ENCODE measurements at places on chromosomes 1 and 21. TPM values are rescaled to one million over a fixed set of nuclear protein-coding genes. Genes with fewer than 3 reads are reported as not detected.

SLC2A5 gene
- total RNA-seq = 0.15 TPM

GRCh38 chr1:107975851-107976250 is 10.9 kb upstream of the VAV3 start:
- DNase-seq = no peak

EVA1B gene
- total RNA-seq = 170 TPM

DNA sequence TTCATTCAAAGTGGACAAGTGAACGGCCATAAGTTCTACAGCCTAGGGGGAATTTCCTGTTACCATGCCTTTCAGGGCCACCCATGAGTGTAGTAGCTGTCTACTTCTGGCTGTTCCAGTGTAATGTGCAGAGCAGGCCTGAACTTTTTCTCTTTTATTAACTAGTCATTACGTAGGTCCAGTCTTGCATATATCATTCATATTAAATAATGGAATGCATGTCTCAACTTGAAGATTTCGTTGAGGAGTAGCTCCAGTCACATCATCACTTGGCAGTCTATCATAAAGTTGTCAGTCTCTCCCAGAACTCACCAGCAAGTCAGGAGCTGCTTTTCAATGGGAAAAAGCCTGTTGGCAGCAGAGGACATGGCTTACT is 12.0 kb upstream of the GIPC2 start:
- DNase-seq = no peak

- DNase-seq = no peak
Observed at GRCh38 chr1:90810681-90811080, 93.6 kb upstream of the BARHL2 start.

CYP4A22 gene
- not detected for total RNA-seq

- DNase-seq = no peak
Observed at GRCh38 chr1:86448670-86449069, 20.1 kb upstream of the CLCA1 start.

RAB3B gene
- 124 TPM for total RNA-seq

- no peak for DNase-seq
Observed at GRCh38 chr1:79760531-79760930, 754.0 kb upstream of the ADGRL4 start.

THEMIS2 gene
- 0.88 TPM for total RNA-seq

DNA sequence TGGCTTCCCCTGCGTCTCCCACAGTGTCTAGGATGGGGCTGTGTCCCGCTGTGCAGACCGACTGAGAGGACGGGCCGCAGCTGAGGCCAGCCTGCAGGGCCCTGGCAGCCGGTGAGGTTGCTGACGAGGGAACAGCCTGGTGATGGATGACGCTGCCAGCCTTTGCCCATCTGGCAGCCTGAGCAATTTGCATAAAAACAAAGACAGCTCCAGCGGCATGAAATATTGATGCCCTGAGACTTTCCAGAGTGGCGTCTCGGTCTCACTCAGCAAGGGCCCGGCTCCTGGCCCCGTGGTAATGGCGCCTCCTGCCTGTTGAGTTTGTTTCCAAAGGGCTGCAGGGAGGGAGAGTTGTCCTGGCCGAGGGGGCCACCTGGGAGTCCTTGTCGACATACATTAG is 19.1 kb upstream of the KCNA10 start:
- no peak for DNase-seq

USH2A gene
- total RNA-seq = 0.05 TPM

BCL2L15 gene
- total RNA-seq = not detected

GRCh38 chr1:71072273-71072672 is 8.6 kb downstream of the ZRANB2 start:
- DNase-seq = no peak

TOR1AIP2 gene
- total RNA-seq = 127 TPM

GRCh38 chr1:208825300-208825699 is 581.1 kb upstream of the PLXNA2 start:
- DNase-seq = no peak

NHLH1 gene
- 0.09 TPM for total RNA-seq

BACH1 gene
- total RNA-seq = 42.5 TPM

GRCh38 chr21:44416193-44416592 is 39.1 kb upstream of the LRRC3 start:
- DNase-seq = no peak

FAM72C gene
- total RNA-seq = 2.6 TPM

DNA sequence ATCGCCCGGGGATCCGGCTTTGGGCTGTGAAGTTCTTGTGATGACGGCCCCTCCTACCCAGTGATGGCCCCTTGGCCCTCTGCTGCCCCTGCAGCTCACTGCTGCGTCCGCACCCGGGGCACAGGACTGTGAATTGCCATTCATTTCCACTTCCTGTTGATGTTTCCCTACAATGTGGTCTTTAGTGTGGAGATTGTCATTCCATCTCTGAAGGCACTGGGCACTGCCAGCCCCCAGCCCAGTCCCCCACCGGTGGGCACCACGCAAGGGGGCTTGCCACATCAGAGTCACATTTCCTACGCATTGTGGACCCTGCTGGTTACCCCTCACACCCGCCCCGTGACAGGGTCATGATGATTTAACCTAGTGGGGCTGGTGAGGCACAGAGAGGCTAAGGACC is 2.5 kb upstream of the MX2 start:
- DNase-seq = no peak

DNA sequence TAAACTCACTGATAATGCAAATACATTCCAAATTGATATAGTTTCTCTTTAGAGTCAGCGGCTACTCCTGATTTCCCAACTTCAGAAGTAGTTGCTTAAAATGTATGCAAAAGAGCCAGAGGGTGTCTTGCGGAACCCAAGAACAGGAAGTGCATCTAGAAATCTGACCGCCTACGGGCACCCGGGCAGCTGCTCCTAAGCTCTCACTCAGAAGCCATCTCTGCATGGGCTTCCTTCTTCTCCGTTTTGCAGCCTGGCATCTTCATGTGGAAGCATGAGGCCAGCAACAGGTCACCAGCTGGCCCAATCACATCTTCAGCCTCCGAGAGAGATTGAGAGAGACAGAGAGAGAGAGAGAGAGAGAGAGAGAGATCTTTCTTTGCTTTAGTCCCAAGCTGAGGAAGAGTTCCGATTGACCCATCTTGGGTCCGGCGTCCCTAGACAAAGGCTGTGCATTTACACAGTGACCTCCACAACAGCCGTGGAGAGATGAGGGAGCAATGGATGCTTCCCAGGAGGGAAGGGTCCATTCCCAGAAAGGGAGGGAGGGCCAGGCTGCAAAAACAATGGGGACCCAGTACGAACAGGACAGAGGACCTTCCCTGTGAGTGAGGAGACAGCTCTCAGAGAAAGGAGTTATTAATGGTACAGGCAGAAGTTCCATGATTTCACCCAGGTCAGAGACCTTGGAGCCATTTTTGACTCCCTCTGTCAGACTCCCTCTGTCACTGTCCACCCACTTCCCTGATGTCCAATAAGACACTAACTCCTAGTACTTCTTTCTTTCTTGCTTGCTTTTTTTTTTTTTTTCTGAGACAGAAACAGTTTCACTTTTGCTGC is 28.2 kb upstream of the SLC30A1 start:
- DNase-seq = no peak

GRCh38 chr1:233707153-233707879 is 93.4 kb downstream of the KCNK1 start:
- DNase-seq = no peak

DNA sequence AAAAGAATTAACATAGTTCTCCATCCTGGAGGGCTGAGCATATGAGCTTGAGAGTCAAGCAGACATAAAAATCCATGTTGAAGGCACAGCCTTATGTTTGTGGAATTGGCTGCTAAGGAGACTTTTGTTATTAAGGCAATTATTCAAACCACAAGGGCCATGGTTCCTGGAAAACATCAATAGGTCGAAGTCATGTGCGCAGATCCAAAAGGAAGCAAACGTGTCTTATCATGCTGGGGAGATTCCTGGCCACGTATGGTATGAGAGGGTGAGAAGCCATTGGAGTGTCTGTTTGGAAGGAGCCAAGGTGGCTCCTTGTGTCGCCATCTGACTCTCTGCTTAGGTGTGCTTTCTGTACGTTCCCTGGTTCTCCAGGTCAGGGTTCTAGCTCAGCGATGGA is 61.8 kb upstream of the COA6 start:
- no peak for DNase-seq

DNA sequence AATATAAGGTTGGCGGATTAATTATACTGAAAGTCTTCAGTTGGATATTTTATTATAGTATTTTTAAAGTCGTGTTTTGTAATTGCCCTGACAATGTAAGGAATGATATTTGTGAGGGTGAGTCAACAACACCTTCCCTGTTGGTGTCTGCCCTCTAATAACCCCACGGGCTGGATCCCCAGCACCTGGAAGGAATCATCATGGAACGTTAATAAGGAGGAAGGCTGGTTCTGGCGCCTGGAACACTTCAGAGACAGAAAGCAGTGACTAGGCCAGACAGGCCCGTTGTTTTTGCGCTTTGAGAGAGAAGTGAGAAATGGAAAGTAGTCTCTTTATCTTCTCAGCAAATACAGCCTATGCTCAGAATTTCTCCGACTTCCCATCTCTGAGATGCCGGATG is 31.6 kb downstream of the TEX35 start:
- no peak for DNase-seq

- DNase-seq = no peak
Observed at GRCh38 chr1:204623894-204624361, 61.6 kb downstream of the LRRN2 start.

GRCh38 chr1:54290506-54291184 is 90.7 kb downstream of the MRPL37 start:
- DNase-seq = peak; percentile 41

DNA sequence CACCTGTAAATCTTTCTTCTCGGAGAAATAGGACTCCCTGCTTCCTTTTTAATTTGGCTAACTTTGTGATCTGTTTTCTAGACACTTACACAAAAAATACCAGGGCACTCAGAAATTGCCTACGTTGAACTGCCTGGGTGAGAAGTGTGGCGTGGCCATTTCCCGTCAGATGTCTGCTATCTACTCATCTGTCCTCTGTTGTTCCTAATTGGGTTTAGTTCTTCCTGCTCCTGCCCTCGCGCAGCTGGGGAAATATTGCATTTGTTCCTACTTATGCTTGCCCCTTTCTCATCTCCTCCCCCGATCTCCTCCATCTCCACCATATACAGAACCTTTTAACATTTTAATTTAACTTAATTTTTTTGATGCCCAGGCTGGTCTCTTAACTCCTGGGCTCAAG is 55.1 kb downstream of the CD58 start:
- no peak for DNase-seq

DNA sequence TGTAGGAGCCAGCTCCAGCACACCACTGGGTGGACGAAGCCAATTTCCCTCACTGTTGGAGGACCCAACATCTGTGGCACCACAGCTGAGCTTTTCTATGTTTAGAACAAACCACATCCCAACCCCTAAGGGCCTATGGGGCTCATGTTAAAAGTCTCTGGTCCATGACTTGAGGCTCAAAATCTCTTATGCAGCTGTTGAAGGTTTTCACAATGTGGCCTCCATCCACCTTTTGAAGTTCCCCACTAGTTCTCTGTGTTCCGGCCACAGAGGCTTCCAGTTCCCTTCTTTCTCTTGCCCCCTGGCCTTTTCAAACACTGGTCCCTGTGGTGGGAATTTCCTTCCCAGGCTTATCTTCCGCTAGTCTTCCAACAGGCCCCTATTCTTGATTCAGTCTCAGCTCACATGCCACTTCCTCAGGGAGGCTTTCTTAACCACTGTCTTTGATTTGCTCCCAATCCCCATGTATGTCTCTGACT is 3.9 kb upstream of the IFNLR1 start:
- DNase-seq = no peak

DNA sequence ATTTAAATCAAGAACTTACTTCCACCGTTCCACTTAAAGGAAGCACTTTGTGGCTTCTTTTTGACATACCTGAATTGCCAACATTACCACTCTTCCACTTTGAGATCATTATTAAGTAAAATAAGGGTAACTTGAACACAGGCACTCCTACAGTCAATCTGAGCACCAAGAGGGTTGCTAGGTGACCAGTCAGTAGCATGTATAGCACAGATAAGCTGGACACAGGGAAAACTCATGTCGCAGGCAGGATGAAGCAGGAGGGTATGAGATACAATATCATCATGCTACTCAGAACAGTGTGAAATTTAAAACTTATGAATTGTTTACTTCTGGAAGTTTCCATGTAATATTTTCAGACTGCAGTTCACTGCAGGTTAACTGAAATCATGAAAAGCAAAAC is 47.0 kb upstream of the RAP1GAP start:
- DNase-seq = no peak

DNA sequence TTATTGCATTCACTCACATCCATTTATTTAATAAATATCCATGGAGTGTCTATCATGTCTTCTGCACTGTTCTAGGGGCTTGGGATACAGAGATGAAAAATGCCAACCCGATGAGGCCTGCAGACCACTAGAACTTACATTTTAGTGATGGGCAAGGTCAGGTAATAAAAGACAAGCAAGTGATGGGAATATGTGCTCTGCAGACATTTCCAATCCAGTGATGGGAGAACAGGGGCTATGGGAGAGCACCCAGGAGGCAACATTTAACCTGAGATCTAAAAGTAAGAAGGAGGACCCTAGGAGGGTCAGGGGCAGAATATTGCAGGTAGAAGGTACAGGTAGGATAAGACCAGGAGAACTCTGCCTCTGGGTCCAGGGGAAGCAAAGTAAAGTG is 53.1 kb downstream of the ETS2 start:
- DNase-seq = no peak

GRCh38 chr1:51189421-51190073 is 46.5 kb upstream of the RNF11 start:
- DNase-seq = peak; percentile 71

DNA sequence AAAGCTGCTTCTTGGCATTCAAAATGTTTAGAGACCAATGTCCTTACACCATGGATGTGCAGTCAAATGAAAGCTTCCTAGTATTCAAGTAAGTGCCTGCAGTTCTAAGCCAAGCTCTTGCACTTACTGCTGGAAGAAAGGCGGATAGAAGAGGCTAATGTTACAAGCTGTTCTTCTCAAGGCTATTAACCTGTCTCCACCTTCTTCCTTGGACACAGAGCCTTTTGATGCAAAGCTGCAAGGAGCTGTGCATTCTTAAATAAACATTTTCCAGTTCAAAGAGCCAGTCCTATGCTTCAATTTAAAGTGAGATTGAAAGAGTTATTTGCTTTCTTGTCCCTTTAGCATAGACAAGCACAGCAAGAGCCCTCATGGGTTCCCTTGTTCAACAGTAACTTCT is 167.9 kb upstream of the RUNX1 start:
- no peak for DNase-seq

XCL2 gene
- total RNA-seq = not detected

GRCh38 chr1:180117764-180118116 is 36.9 kb upstream of the QSOX1 start:
- DNase-seq = peak; percentile 71

DNA sequence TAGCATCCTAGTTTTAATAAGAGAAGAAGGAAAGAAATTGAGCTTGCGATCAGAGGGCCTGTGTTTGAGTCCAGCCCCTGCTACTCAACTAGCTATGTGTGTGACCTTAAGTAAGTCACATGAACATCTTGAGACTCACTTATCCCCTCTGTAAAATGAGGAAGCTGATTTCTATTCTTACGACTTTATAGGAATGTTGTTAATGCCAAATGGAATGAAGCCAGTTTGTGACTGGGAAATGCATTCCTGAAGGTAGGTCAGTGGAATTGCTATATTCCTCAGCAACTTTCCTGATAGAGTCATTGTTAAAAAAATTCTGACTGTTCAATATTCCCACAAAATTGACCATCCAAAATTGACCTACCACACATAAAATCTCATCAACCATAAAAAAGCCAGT is 14.9 kb downstream of the FASLG start:
- DNase-seq = peak; percentile 18

- DNase-seq = no peak
Observed at GRCh38 chr1:54375712-54376429, 30.3 kb downstream of the SSBP3 start.
